ENCODE measurements at places on chromosomes 5 and 9. TPM values are rescaled to one million over a fixed set of nuclear protein-coding genes. Genes with fewer than 3 reads are reported as not detected.

Gene MELK
- total RNA-seq, result 9.8 TPM

Gene FOXE1
- total RNA-seq, result 6.8 TPM

Gene LECT2
- total RNA-seq, result not detected

Gene ZFP37
- total RNA-seq, result 8.9 TPM

Gene SCGB3A2
- total RNA-seq, result 5.8 TPM

Gene FYB1
- 9.0 TPM for total RNA-seq

Gene HTR1A
- not detected for total RNA-seq

Gene ERGIC1
- total RNA-seq, result 67.5 TPM

Gene BNC2
- total RNA-seq, result 25.8 TPM

Gene NDST1
- total RNA-seq, result 91.4 TPM

Gene WDR38
- not detected for total RNA-seq

Gene SLC25A2
- total RNA-seq, result not detected

Gene TRPM3
- total RNA-seq, result 0.72 TPM

Gene ESM1
- total RNA-seq, result 5.0 TPM

Gene DRD1
- total RNA-seq, result 0.21 TPM

Gene C9orf153
- not detected for total RNA-seq

Gene LIX1
- 1.7 TPM for total RNA-seq

Gene GNA14
- 5.9 TPM for total RNA-seq

Gene GHR
- total RNA-seq, result 13.4 TPM

Gene GABRA6
- not detected for total RNA-seq

Gene F2RL2
- total RNA-seq, result 9.8 TPM

Gene PCDHB5
- 5.6 TPM for total RNA-seq

Gene SUSD1
- 16.0 TPM for total RNA-seq

Gene CDH18
- total RNA-seq, result 0.62 TPM

Gene HSPB3
- total RNA-seq, result 257 TPM

Gene KIF24
- 4.9 TPM for total RNA-seq

Gene NMUR2
- total RNA-seq, result not detected

Gene BRINP1
- 0.31 TPM for total RNA-seq

Gene FBP2
- total RNA-seq, result 83.0 TPM

Gene SLC22A4
- total RNA-seq, result 1.7 TPM

Gene PCDHB6
- 0.82 TPM for total RNA-seq

Gene CD180
- total RNA-seq, result 0.21 TPM

Gene PCDHB13
- 4.4 TPM for total RNA-seq

Gene SH3PXD2B
- 24.0 TPM for total RNA-seq

Gene CENPK
- 12.4 TPM for total RNA-seq

Gene IL17B
- total RNA-seq, result 56.1 TPM

Gene TIMD4
- total RNA-seq, result not detected

Gene PCDHGA8
- 3.0 TPM for total RNA-seq

Gene XPA
- 19.7 TPM for total RNA-seq

Gene UNC13B
- total RNA-seq, result 33.0 TPM

Gene HMGCS1
- total RNA-seq, result 111 TPM

Gene LEAP2
- 2.3 TPM for total RNA-seq

Gene SNX2
- total RNA-seq, result 68.5 TPM

Gene NUTM2G
- total RNA-seq, result not detected

Data from tongue (tissue), 3 donors.